Ammon's horn (tissue), 1 donor: ENCODE measurements at places on chromosomes 12 and 14.

DNA sequence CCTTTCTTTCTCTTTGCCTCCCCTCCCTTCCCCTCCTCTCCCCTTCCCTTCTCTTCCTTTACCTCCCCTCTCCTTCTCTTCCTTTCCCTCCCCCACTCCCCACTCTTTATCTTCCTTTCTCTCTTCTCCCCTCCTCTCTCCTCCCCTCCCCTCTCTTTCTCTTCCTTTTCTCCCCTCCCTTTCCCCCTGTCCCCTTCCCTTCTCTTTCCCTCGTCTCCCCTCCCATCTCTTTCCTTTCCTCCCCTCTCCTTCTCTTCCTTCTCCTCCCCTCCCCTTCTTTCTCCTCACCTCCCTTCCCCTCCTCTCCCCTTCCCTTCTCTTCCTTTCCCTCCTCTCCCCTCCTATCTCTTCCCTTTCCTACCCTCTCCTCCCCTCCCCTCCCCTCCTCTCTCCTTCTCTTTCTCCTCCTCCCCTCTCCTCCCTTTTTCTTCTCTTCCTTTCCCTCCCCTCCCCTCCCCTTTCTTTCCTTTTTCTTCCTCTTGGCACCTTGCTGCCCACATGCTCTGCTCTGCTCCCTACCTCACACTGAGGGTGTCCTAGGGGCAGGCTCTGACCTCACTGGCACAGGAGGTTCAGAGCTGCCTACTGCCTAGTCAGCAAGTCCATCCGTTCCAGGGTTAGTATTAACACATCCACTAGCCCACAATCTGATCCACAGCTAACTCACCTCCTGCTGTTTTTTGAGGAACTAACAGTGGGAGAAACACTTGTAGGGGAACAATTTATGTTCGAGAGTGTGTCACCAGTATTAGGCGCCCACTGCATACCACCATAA, 101.0 kb downstream of the NUAK1 start:
- no peak for DNase-seq

- DNase-seq, result no peak
These were observed 1.2 kb downstream of the SCNN1A start for GRCh38 chr12:6374028-6374785.

- no peak for DNase-seq
These were observed 26.6 kb upstream of the PNMA1 start for GRCh38 chr14:73740618-73741326.

GRCh38 chr12:29113101-29113500, 36.0 kb upstream of the FAR2 start:
- DNase-seq, result no peak

DNA sequence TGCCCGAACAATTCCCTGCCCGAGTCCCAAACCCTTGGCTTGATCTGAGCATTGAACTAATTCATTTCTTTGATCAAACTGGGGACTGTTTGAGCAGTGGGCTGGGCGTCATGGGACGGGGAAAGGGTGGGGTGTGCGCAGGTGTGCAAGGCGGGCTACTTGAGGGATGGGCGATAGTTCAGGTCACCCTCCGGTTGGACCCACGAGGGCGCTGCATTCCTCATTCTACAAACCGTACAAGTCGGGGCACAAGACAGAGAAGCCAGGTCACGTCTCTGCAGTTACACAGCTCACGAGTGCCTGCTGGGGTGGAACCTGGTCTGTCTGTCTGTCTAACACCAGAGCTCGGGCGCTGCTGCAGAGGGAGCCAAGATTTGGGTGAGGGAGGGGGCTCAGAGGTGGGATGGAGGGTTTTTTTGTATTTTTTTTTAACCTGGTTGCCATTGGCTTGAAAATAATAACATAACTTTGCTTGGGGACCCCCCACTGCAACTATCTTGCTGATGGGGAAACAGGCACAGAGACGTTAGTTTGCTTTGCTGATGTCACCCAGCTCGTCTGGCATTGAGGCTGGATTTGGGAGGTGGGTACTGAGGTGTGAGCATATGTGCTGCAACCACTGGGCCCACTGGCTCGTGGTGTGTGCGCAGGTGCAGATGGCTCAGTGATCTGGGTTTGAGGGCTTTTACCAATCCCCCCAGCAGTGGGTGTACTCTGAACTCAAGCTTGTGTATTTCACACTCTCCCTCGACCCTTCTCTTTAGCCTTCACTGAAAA, 7.6 kb upstream of the RTL1 start:
- DNase-seq, result no peak

DNA sequence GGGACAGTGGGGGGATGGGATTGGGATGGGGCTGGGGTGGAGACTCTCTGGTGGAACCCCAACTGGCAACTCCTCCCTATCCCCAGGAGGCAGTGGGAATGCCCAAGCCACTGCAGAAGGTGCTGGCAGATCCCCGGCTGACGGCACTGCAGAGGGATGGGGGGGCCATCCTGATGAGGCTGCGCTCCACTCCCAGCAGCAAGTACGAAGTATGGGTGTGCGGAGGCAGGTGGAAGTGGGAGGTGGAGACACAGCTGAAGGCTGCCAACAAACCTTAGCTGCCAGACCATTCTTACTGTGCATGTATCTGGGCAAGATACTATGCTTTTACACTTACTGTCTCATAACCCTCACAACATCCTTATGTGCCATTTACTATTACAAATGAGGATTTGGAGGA, 8.2 kb downstream of the ARHGEF40 start:
- DNase-seq, result peak; percentile 38
